Erythroblast (primary cell): ENCODE measurements at places on chromosomes 6 and 20.

DNA sequence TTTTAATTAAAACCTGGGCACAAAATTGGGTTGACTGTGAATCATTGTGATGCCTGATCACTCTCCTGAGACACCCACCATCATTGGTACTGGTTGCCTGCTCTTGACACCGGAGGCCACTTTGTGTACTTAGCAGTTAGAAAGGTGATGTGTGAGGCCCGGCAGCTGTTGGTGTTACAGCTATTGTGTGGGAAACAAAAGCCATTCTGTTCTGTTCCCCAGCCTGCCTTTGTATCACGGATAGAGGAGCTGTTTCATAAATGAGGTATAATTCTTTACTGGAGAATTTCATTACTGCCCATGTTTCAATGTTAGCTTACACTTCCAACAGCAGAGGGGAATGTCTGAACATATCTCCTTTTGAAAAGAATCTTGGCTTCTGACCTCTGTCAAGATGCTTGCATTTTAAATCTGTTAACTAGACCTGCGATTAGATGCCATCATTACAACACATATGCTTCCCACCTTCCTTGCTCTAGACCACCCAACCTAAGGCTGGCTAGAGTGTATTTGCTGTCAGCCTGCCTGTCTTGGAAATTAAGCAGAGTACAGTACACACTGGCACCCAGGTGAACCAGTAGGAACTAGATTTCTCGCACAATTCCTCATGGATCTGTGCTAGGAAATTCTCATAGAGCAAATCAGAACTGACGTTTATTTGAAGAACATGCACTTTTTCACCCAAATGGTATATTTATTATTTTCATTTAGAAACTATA is 142.4 kb upstream of the INSM1 start:
- DNase-seq = no peak

GRCh38 chr20:41386502-41387427 is 20.1 kb upstream of the EMILIN3 start:
- DNase-seq = no peak

- no peak for DNase-seq
Measured at GRCh38 chr20:34925981-34926380, 29.6 kb downstream of the GSS start.

- no peak for DNase-seq
Measured at GRCh38 chr20:5432030-5432429, 115.3 kb upstream of the PROKR2 start.

- DNase-seq = no peak
Measured at GRCh38 chr6:39193201-39193791, 36.0 kb downstream of the KCNK5 start.

DNA sequence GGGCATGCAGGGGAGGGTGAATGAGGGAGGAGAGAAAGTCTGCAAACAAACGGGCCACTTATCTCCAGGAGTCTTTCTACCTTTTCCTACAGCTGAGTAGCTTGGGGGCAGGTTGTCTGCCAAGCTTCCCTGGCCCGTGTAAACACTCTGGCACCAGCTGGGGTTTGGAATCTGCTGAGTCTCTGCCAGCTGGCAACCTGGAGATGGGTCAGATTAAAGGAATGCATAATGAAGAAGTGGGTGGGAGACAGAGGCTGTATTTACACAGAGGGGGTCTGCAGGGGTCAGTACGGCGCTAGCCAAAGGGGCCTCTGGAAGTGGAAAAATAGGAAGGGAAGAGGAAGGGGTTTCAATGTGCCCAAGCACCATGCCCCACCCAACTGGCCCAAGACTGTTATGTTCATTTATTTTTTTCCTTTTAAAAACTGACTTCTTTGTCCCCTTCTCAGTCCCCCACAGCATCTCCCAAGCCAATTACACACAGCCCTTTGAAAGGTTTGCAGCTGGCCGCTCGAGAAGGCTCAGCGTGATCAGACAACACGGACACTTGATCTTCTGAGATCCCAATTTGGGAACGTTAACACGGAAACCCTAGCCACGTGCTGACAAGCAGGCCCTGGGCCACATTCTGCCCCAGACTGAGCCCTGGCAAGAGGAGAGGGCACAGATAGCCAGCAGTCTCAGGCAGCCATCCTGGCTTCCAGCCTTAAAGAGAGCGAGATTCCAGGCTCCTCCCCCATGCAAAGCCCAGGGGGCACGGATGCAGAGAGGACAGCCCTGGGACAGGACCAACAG is 25.2 kb downstream of the TRAM2 start:
- DNase-seq = no peak

DNA sequence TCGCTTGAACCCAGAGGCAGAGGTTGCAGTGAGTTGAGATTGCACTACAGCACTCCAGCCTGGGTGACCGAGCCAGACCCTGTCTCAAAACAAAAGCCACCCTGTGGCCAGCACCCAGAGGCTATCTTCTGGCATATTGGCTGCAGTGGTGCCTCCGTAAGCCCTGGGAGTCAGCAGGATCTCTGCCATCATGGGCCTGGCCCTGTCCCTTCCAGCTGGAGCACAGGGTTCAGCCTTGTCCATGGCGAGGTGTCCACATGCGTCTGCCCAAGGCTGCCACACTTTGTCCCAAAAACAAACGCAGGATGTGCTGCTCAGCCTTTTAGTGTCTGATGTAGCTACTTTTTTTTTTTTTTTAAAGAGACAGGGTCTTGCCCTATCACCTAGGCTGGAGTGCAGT is 15.4 kb upstream of the MTG2 start:
- DNase-seq = no peak

DNA sequence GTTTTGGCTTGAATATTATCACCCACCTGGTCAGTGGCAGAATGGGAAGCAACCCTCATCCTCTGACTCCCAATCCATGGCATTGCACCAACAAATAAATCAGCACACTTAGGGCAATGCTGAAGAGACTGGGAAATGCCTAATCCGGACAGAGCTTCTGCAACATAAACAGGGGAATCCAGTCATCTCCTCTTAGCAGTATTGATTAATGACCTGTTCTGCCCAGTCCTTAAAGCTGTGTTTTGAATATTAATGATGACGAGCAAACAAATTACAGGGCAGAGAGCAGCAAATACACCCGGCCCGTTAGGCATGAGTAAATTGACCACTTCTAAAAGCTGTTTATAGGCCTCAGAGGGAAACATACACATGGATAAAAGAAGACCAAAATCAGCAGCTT is 77.0 kb upstream of the B3GAT2 start:
- DNase-seq = no peak

- DNase-seq = no peak
Measured at GRCh38 chr6:147986846-147987245, 355.8 kb upstream of the SASH1 start.
